ENCODE measurements at places on chromosomes 1 and 21.

GRCh38 chr1:220391491-220391890 is 119.2 kb upstream of the RAB3GAP2 start:
- no peak for DNase-seq

- no peak for DNase-seq
Observed at GRCh38 chr1:180675586-180675985, 43.8 kb downstream of the XPR1 start.

GRCh38 chr1:85024736-85025135 is 23.6 kb downstream of the MCOLN3 start:
- no peak for DNase-seq

- DNase-seq, result no peak
Observed at GRCh38 chr1:185957441-185958363, 223.5 kb downstream of the HMCN1 start.

DNA sequence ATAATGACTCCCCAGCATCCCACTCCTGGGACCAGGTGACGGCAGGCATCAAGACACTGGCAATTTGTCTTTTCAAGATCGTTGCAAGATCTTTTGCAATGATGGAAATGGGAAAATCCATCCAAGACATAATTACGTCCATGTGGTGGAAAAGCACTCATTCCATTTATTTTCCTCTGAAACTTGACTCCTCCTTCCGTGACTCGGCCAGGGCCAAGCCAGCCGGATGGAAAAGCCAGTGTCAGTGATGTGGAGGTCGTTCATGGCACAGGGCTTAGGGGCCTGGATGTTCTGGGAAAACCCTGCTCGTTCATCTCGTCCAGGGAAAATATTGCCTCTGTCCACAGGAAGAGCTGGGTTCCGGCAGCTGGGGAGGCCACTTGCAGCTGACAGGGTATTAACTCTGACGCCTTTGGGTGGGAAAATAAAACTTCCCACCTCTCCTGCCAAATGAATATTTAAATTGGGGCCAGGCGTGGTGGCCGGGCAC is 46.2 kb downstream of the C1orf198 start:
- peak; percentile 74 for DNase-seq
